Stimulated activated naive CD4-positive, alpha-beta T cell treated with Interleukin-2 at 50 U/mL for 16 hours (primary cell): ENCODE measurements at places on chromosomes 11 and 22.

- no peak for DNase-seq
These were observed 12.9 kb downstream of the LRRC4C start for GRCh38 chr11:41446566-41446965.

DNA sequence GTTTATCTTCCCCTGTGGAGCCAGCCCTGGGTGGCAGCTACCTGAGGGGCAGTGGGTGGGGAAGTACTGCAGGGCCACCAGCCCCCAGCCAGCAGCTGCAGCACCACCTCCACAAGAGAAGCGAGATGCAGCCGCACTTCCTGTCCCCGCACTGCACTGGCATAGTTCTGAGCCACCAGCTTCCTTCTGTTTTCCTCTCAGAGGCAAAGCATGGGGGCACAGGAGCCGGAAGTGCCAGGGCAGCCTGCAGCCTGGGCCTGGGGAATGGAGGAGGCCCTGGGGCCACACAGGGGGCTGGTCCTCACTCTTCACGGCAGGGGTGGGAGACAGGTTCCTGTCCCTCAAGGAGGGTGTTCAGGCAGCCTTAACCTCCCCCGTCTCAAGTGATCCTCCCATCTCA is 11.9 kb upstream of the SH3BP1 start:
- peak; percentile 48 for DNase-seq

GRCh38 chr11:106733635-106734034 is 284.6 kb downstream of the GUCY1A2 start:
- no peak for DNase-seq

DNA sequence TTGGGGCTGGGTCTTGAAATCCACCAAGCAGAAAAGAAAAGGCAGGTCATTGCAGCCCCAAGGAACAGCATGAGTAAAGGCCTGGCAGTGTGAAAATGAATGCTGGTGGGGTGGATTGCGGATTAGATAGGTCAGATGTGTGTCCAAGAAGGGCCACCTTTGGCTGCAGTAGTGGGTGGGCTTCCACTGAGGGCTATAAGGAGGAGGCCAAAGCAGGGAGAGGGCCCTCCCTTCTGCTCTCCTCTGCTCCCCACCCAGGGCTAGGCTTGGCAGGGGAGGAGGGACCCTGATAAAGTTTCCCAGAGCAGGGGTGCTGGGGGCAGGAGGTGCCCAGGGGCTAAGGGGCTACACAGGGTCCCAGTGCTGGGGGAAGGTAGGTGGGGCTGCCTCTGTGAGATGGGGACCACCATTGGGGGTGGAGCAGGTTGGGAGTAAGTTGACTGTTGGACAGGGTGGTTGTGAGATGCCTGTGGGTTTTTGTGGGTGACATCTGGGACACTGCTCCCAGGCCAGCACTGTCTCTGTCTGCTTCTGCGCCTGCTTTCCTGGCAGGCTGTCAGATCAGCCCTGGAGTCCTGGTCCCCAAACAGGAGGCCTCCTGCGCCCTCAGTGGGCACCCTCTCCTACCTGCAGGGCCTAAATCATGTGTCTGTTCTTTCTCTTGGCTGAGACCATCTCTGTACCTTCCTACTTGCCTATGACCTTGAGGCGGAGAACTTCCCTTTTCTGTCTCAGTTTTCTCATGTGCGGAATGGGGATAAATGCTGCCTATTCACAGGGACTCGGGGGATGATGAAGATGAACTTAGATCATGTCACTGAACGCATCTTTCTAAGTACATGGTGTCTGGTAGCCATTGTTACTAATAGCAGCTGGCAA is 1.9 kb downstream of the CAPN5 start:
- no peak for DNase-seq

DNA sequence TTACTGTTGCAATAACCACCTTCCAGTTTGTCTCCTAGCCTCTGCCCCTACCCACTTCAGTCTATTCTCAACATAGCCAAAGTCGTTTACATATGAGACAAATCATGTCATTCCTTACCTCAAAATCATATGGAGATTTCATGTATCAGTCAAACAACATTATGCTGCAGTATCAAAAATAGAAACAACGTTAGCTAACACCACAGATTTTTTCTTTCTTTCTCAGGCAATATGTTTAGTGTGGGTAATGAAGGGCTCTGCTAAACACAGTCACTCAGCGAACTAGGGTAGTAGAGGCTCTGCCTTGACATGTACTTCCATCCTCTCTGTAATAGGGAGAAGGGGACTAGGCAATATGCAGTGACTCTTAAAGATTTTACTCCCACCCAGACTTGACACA is 141.3 kb upstream of the DDI1 start:
- no peak for DNase-seq

DNA sequence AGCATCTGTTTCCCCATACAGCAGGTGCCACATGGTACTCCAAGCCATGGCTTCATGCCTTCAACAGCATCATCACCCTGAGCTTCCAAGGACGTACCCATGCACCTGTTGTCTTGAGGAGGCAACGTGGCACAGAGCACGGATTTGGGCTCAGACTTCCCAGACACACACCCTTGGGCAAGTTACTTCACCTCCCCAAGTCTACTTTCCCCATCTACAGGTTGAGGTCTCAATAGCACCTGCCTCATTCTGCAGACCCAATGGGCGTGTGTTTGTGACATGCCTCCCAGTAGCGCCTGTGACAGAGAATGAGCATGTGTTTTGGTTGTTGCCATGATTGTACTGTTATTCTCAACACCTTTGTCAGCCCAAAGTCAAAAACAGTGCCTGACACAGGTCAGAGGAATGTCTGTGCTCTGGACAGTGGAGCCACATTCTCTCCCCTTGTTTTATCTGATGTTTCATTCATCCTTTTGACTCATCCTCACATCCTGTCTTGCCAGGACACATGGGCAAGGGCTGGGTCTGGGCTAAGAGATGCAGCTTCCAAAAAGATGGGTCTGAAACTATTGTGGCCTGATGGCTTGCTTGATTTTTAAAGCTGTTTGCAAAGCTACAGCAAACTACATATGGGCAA is 53.4 kb upstream of the CCND1 start:
- no peak for DNase-seq

- DNase-seq: no peak
These were observed 111.4 kb upstream of the GRAMD1B start for GRCh38 chr11:123318623-123319022.

- peak; percentile 59 for DNase-seq
These were observed 1.4 kb upstream of the CPT1A start for GRCh38 chr11:68843052-68843561.

DNA sequence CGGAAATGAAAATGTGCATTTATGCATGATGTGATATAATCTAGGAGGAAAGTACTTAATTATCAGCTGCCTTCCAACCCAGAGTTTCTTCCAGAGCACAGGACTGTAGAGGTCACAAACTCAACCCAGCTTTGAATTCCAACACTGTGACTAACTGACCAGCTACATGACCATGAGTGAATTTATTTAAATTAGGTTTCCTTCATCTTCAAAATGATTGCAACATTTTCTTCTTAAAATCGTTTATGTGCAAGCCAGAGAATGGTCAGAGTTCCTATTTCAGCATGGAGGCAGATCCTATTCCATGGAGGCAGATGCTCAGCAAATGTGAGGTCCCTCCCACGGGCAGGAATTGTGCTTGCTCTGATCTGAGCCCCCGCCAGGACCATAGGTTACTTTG is 42.4 kb downstream of the OSBP start:
- DNase-seq: no peak

- no peak for DNase-seq
These were observed 2.3 kb upstream of the APOA4 start for GRCh38 chr11:116825434-116825833.

DNA sequence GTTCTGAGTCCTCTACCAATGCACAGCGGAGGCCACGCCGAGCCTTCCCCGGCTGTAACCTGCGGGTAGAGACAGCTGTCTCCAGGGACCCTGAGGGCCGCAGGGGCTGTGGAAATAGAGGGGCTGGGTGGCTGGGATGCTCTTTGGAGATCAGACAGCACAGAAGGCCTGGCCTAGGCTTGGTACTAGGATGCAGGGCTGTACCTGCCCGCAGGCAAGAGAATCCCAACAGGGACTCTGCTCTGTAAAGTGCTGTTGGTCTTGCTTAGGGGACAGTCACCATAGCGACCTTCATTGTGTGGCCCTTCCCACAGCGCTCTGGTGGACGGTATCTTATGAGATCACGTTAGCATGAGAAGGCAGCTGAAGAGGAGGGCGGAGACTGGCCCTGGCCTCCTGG is 11.3 kb upstream of the KCNJ5 start:
- no peak for DNase-seq

DNA sequence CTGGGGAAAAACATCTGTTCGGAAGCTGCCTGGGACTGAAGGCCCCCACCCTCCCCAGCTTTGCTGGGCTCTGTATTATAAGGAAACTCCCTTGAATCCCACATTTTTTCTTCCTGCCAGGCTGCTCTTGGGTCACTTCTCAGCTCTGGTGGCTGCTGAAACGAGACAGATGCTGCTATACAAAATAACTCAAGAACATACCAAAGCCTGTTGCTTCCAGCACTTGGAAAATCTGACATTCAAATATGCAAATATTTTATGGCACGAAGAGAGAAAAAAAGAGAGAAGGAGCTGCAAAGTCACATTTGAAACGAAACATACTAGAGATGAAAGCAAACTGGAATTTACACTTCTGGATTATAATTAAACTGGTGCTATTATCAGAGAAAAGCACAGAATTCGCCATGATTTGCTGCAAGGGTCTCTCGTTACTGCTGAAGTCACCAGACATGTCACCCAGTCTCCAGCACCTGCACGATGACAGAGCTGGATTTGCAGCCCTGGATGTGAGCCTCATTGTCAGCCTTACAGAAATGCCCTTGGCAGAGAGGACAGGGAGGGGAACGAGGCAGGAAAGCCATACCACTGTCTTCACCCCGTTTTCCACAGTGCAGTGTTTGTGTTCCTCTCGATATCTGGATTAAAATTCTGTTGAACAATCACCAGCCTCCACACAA is 47.9 kb upstream of the IGSF9B start:
- no peak for DNase-seq

- no peak for DNase-seq
These were observed 6.9 kb downstream of the TRIM6 start for GRCh38 chr11:5603326-5603725.

- peak; percentile 17 for DNase-seq
These were observed 942 bp upstream of the RPS6KA4 start for GRCh38 chr11:64357904-64358535.

- no peak for DNase-seq
These were observed 29.8 kb upstream of the TMEM135 start for GRCh38 chr11:87007963-87008362.

- DNase-seq: no peak
These were observed 117.1 kb downstream of the KCNQ1 start for GRCh38 chr11:2561696-2562581.
